Lung (tissue), 17 donors: ENCODE measurements at places on chromosomes 6 and 20.
A peak's percentile ranks its signal among the peaks of the same experiment; 100 is the strongest.

DNA sequence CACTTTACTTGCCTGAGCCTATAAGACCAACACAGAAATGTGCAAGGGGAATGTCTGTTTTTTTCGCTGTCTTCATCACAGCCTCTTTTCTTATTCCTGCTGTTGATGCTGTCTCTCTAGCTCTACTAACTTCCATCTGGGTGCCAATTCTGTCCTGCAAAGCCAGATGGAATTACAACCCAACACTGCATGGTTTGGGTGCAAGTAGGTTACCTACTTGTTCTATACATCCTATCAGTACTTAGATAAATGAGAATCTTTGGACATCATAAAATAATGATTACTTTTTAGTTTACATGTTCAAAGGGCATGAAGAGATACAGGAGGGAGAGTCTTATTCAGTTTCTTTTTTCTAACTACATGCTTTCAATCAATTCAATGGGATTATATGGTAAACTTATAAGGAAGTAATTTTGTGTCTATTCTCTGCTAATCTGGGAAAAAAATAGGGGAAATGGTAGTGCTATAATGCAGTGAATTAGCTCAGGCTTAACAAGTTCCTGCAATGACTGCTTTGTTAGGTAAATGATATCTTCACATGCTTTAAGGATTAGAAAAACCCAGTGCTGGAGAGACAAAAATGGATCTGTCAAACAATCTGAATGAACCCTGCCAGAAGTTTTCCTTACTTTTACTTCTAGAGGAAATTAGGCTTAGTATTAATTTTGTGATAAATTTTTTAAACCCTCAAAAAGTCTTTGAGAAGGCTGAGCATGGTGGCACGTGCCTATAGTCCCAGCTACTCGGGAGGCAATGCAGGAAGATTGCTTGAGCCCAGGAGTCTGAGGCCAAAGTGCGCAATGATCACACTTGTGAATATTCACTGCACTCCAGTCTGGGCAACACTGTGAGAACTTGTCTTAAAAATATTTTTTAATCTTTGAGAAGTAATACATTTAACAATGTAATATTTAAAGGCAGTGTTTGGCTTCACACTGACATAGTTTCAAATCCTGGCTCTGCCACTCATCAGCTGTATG lies 86.5 kb upstream of the E2F3 start:
- DNase-seq = no peak
- no peaks in the 10 kb centered on the region for H3K27me3 ChIP-seq
- H3K4me3 ChIP-seq = no peak overlapping the region
- no peak overlapping the region for H3K27ac ChIP-seq

- no peaks in the 10 kb centered on the region for H3K27me3 ChIP-seq
- H3K4me3 ChIP-seq = no peak overlapping the region
- no peaks in the 10 kb centered on the region for H3K36me3 ChIP-seq
- H3K27ac ChIP-seq = no peak overlapping the region
- no peaks in the 10 kb centered on the region for H3K4me1 ChIP-seq
Observed at GRCh38 chr6:19988555-19988954, 151.4 kb downstream of the ID4 start.

DNA sequence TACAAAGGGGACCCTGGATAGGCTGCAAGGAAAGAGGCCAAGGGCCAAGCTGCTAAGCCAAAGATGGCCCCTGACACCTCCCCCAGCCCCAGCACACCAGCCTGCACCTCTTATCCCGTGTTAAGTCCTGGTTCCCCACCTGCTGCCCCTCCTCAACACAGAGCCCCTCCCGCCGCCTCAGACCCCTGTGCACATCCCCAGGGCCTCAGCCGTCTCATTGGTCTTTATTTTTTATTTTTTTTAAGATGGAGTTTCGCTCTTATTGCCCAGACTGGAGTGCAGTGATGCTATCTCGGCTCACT lies 37.1 kb upstream of the MDFI start:
- H3K27me3 ChIP-seq = no peaks in the 10 kb centered on the region
- no peak for DNase-seq
- no peak overlapping the region for H3K27ac ChIP-seq
- H3K4me1 ChIP-seq = peaks cover 15% of the 10 kb centered on the region
- no peak overlapping the region for H3K4me3 ChIP-seq

DNA sequence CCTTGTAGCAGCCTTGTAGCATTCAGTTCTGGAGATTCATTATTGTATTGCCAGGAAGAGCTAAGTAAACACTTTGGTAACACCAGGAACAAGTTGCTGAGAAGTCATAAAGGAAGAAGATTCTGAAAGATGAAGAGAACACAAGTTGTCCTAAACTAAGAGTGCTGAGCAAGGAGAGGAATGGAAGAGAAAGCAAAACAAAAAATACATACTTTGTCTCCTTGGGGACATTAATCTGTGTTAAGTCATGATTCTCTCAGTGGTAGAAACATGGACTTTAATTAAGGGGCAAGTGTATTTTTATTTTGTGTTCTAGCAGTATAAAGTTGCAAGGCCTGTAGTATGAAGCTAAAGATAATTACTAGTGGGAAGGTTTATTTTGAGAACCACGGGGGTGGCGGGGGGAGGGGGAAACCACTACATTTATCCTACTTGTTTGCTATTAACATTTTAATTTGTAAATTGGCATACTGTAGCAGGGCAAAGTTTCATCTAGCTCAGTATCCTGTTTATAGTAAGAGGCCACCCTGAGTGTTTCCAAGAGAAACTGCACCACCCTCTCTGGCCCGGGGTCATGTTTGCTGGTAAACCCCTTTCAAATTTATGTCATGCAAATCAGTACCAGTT lies 463.0 kb downstream of the CDKAL1 start:
- peaks cover 6% of the 10 kb centered on the region for H3K4me1 ChIP-seq
- H3K27ac ChIP-seq = no peak overlapping the region
- peak; percentile 68 for DNase-seq
- H3K4me3 ChIP-seq = no peak overlapping the region
- no peaks in the 10 kb centered on the region for H3K27me3 ChIP-seq

GRCh38 chr6:129276986-129277385 lies 394.0 kb downstream of the LAMA2 start:
- no peak overlapping the region for H3K27ac ChIP-seq
- H3K36me3 ChIP-seq = peaks cover 12% of the 10 kb centered on the region
- no peak for DNase-seq
- no peaks in the 10 kb centered on the region for H3K4me1 ChIP-seq
- no peaks in the 10 kb centered on the region for H3K27me3 ChIP-seq

DNA sequence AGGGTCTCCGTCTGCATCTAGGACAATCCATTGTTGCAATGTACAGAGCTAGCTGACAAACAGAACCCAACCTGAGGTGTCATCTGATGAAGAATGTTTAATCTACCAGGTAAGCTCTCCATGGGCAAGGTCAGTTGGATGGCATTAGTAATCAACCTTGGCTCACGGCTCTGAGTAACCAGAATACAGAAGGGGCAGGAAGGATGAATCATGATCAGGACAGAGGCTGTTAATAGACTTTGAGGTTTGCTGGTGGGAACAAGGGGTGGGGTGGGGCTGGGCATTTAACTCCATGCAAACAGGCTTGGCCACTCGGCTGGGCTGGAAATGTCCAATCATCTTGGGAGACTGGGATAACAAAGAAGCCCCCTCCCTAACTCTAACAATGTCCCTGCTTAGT lies 77.1 kb upstream of the MRPS10 start:
- DNase-seq = no peak
- H3K27me3 ChIP-seq = no peaks in the 10 kb centered on the region
- H3K36me3 ChIP-seq = no peaks in the 10 kb centered on the region
- H3K4me3 ChIP-seq = no peak overlapping the region
- H3K27ac ChIP-seq = no peak overlapping the region
- H3K4me1 ChIP-seq = peaks cover 8% of the 10 kb centered on the region
